T-helper 17 cell (primary cell): ENCODE measurements at places on chromosomes 2 and 18. TPM values are rescaled to one million over a fixed set of nuclear protein-coding genes. Genes with fewer than 3 reads are reported as not detected.

Gene TEX44
- total RNA-seq, result not detected

Gene SCN2A
- total RNA-seq, result 0.07 TPM

- no peak for DNase-seq
Measured at GRCh38 chr2:21585881-21586280, 462.1 kb downstream of the TDRD15 start.

GRCh38 chr2:2182551-2183071 lies 148.5 kb downstream of the MYT1L start:
- DNase-seq, result no peak

GRCh38 chr18:47036298-47036874 lies 965 bp upstream of the ELOA2 start:
- DNase-seq, result no peak
